Panc1 (cell line): ENCODE measurements at places on chromosomes 4 and X. TPM values are rescaled to one million over a fixed set of nuclear protein-coding genes. Genes with fewer than 3 reads are reported as not detected.

F8A3 gene
- 0.54 TPM for total RNA-seq

IRF2 gene
- 16.2 TPM for total RNA-seq

NAP1L3 gene
- total RNA-seq = 0.49 TPM

MTNR1A gene
- total RNA-seq = 0.23 TPM

GAGE12F gene
- 0.49 TPM for total RNA-seq

DKK2 gene
- not detected for total RNA-seq

ITM2A gene
- 0.49 TPM for total RNA-seq

BBS12 gene
- 1.5 TPM for total RNA-seq

GRCh38 chrX:146887020-146887419, 72.5 kb upstream of the CXorf51A start:
- H3K4me1 ChIP-seq = no peaks in the 10 kb centered on the region
- no peak overlapping the region for H3K27ac ChIP-seq
- DNase-seq = no peak
- no peaks in the 10 kb centered on the region for H3K27me3 ChIP-seq
- no peak overlapping the region for H3K4me3 ChIP-seq
- H3K36me3 ChIP-seq = no peaks in the 10 kb centered on the region

- H3K36me3 ChIP-seq = no peaks in the 10 kb centered on the region
- H3K4me1 ChIP-seq = no peaks in the 10 kb centered on the region
- no peak overlapping the region for H3K4me3 ChIP-seq
- H3K27ac ChIP-seq = no peak overlapping the region
These were observed 116.8 kb upstream of the AGA start for GRCh38 chr4:177558995-177559394.

- H3K4me1 ChIP-seq = no peaks in the 10 kb centered on the region
- no peaks in the 10 kb centered on the region for H3K27me3 ChIP-seq
- no peak overlapping the region for H3K27ac ChIP-seq
- no peak for DNase-seq
- H3K4me3 ChIP-seq = no peak overlapping the region
These were observed 161.8 kb downstream of the FAM47A start for GRCh38 chrX:33970028-33970967.

DNA sequence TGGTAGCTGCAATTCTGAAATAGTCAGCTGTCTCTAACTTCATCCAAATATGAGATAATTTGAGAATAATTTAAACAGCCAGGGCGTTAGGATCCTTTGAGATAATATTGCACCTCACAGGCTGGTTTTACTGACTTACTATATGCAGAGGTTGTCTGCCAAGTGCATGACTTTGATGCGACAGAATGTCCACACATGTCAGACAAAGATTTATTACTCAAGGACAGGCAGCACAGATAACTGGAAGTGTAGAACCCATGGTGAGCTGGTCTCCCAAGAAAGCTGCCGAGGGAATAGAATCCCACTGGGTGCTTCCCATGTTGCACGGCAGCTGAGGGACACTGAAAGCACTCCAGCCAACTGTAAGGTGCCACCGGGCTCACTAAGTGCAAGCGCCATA, 166.2 kb upstream of the GALNTL6 start:
- DNase-seq = no peak
- no peaks in the 10 kb centered on the region for H3K36me3 ChIP-seq
- no peak overlapping the region for H3K27ac ChIP-seq

DNA sequence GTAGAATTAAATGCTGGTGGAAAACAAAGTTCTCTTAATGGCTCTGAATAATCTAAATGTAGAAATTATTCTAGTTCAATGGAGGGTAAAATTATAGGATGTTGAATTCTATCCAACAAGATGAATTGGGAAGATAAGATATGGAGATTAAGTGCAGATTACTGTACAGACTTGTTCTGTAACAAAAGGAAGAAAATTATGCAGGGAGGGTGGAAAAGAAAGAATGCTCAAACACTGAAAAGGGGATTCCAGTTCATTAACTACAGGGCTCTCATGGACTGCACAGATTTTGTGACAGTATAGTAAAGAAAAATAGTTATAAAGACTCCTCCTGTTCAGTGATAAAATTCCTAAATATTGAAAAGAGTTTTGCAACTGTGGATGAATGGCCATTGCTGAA, 1794.0 kb upstream of the PCDH7 start:
- no peak overlapping the region for H3K4me3 ChIP-seq
- DNase-seq = no peak
- H3K27ac ChIP-seq = no peak overlapping the region

DNA sequence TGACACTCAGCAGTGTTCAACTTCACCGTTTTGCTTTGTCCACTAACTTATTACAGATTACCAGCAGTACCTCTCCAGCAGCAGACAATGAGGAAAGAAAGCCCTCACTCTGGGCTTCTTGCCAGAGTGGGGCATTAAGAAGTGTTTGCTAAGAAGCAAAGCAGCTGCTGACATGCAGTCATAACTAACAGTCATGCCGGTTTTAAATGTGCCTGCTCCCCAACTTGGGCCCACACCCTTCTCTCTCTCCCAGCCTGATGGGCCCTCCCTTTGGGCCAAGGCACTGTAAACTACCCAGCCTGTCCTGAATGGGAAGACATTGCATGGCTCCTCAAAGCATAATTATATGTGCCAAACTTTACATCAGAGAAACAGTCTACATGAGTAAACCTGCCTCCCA, 54.6 kb upstream of the HHIP start:
- H3K4me1 ChIP-seq = no peaks in the 10 kb centered on the region
- no peak for DNase-seq
- H3K27me3 ChIP-seq = no peaks in the 10 kb centered on the region
- no peak overlapping the region for H3K4me3 ChIP-seq
- no peaks in the 10 kb centered on the region for H3K36me3 ChIP-seq
- no peak overlapping the region for H3K27ac ChIP-seq

DNA sequence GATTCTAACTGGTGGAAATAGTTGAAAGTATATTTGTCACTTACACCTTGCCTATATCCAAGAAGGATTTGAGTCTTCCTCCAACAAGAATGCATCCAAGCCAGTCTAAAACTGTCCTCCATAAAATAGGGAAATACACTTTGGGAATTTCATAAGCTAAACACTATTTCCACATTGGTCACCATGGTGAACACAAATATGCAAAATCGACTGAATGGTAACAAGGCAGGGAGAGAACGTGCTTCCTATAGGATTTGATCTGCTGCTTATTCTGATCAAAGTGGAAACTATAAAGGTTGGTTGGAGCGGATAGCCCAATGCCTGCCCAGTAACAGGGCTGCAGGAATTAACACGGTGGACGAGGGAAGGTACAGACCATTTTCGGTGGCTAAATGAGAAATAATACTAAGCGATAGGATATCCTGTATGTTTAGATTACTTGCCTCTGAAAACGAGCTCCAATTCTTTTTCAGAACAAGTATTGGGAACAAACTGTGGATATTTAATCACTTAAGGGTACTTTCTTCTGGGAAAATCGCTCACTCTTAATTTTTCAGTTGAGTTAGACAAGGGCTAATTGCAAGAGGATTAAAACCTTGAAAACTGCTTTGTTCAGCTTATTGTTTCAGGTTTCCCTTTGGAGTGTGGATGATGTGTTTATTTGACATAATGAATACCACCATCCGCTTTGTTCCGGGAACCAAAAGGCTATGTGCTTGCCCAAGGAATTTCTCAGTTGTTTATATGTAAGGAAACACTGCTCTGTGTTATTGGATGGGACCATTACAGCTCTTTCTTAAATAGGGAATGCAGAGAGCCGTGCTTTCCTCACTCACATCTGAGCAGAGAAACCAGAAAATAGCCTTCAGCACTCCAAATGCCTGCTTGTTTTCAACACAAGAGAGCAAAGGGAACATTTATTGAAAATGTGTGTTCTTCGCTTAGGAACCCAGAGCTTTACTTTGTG, 194.4 kb downstream of the CBR4 start:
- no peaks in the 10 kb centered on the region for H3K4me1 ChIP-seq
- H3K4me3 ChIP-seq = no peak overlapping the region
- no peaks in the 10 kb centered on the region for H3K36me3 ChIP-seq
- H3K27me3 ChIP-seq = peaks cover 3% of the 10 kb centered on the region

DNA sequence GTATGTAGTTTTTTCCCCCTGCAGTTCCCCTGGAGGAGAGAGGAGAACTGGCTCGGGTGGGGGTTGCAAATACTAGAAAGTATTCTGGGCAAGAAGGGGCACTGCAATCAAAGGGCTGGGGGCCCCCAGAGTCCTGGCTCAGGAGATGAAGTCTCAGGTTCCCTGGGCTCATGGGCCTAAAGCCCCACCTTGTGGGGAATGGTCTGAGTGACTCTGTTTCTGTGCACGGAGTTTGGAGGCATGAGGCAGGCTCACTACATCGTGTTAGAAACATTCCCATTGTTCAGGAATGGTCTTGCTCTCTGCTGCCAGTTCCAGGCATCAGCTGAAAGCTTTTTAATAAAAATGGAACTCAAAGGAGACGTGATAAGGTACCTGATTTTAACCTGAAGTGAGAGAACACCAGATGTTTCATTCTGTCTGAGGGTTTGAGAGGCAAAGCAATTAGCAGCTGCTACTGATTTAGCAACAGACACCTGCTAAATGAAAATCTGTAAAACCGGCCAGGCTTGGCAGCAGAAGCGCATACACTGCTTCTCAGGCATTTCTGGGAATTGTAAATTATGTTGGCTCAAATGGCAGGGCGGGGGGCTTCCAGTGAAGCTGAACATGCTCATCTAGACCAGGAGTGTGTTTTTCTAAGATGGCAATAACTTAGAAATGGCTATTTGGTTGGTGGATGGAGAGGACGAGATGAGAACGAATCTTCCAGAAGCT, 122.7 kb downstream of the TMEM164 start:
- no peak for DNase-seq
- H3K36me3 ChIP-seq = no peaks in the 10 kb centered on the region
- H3K4me1 ChIP-seq = no peaks in the 10 kb centered on the region
- H3K27ac ChIP-seq = no peak overlapping the region
- H3K27me3 ChIP-seq = no peaks in the 10 kb centered on the region

- no peaks in the 10 kb centered on the region for H3K4me1 ChIP-seq
- DNase-seq = no peak
- no peak overlapping the region for H3K27ac ChIP-seq
- no peak overlapping the region for H3K4me3 ChIP-seq
These were observed 21.5 kb upstream of the RNF150 start for GRCh38 chr4:141154725-141155124.

DNA sequence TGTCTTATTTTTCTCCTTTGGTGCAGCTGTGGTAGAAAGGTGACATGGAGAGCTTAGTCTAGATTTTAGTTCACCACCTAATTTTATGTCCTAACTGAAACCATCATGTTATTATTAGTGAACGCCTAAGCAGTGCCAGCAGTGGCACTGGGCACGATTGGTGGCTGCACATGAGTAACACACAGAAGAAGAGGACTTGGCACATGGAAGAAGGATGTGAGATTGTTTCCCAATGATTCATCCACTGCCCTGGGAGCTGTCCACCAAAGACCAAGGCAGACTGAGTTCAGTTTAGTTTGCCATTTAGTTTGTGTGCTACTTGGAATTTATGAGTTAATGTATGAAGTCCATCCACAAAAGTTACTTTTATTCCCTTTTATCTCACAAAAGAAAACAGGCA, 68.1 kb upstream of the NAP1L5 start:
- H3K4me1 ChIP-seq = no peaks in the 10 kb centered on the region
- no peaks in the 10 kb centered on the region for H3K27me3 ChIP-seq
- no peak overlapping the region for H3K27ac ChIP-seq
- DNase-seq = no peak
- no peak overlapping the region for H3K4me3 ChIP-seq

DNA sequence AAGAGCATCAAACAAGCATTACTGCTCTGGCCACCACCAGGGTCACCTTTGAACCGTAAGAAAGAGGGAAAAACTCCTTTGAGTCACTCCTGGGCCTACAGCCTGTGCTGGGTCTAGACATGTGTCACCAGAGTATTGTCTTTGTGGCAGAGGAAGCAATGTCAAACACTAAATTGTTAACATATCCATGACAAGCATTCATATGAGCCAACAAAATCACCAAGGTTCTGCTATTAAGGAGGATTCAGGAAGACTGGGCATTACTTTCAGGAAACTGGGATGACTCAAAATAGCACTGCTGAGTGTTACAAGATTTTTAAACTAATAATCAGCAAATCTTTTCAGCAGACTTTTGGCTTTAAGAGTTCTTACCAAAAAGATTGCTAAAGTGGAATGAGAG, 28.1 kb downstream of the LGI2 start:
- no peak for DNase-seq
- no peak overlapping the region for H3K4me3 ChIP-seq
- H3K4me1 ChIP-seq = no peaks in the 10 kb centered on the region
- no peak overlapping the region for H3K27ac ChIP-seq

GRCh38 chr4:110009550-110009949, 96.9 kb downstream of the EGF start:
- no peaks in the 10 kb centered on the region for H3K27me3 ChIP-seq
- no peaks in the 10 kb centered on the region for H3K36me3 ChIP-seq
- H3K4me1 ChIP-seq = no peaks in the 10 kb centered on the region
- no peak overlapping the region for H3K27ac ChIP-seq

DNA sequence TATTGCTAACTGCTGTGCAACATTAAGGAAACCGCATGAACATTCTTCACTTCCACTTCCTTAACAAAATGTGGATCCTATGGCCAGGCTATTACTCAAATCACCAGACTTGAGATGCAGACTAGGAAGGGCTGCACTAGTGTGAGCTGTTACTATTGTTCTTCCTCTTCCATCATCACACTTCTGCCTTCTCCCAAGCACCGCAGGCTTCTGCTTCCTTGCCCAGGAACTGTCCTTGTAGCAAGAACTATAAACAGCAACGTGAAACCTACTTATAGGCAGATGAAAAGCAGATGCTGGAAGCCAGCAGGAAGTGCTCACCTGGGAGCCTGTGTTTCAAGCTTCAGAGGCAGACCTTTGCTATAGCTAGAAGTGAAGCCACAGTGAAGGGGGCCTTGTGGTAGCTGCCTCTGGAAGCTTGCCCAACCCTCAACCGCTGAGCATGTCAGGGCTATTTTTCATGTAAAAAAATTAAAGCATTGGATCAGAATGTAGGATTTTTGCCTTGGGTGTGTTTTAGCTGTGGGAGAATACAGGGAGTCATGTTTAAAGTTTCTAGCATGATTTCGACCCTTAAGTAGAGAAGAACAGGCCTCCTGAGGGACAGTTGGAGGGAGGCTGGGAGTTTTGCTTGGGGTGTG, 43.9 kb downstream of the CLNK start:
- no peak overlapping the region for H3K27ac ChIP-seq
- no peaks in the 10 kb centered on the region for H3K4me1 ChIP-seq
